Hindlimb muscle (tissue), 1 donor: ENCODE measurements at places on chromosomes 13 and 19.

DNA sequence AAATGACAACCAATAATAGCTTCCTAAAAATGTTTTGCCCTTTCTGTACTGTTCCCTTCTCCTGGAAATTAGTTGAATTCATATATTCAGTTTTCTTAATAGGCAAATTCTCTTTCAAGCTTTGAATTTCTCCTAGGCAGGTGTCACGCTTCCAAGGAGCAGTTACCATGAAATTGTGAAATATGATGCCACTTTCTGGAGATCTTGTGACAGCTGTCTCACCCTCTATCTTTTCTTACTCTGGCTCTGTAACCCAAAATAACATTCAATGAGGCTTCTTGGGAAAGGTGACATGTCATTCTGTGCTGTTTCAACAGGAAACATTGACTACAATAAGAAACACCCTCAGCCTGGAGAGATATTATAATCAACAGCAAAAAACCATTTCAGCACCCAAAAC lies 80.3 kb upstream of the MRI1 start:
- DNase-seq, result no peak

DNA sequence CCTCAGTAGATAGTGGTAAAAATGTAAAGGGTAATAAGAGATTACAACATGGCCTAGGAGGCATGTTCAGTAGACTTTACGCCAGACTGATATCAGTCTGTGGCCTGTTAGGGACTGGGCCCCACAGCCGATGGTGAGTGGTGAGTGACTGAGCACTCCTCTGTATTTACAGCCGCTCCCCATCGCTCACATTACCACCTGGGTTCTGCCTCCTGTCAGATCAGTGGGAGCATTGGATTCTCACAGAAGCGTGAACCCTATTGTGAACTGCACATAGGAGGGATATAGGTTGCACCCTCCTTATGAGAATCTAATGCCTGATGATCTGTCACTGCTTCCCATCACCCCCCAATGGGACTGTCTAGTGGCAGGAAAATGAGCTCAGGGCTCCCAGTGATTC lies 17.9 kb downstream of the NLRP11 start:
- DNase-seq, result no peak

DNA sequence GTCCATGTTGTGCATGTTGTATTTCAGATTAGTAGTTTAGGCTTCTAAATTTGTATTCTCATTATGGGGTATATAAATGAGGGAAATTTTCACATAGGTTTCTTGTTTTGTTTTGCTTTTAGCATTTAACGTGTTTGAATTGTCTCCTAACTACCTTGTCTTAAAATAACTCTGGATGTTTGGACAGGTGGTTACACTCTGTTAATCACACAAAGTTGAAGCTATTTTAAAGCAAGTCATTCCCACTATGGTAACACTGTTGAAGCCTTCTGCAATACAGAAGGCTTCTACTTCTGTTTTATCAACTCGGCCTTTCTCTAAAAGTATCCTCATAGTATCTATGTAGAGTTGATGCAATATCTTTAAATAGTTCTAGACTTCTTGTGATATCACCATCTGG lies 245.3 kb upstream of the HTR2A start:
- no peak for DNase-seq

- DNase-seq, result no peak
Observed at GRCh38 chr13:43431841-43432240, 354.9 kb downstream of the ENOX1 start.

DNA sequence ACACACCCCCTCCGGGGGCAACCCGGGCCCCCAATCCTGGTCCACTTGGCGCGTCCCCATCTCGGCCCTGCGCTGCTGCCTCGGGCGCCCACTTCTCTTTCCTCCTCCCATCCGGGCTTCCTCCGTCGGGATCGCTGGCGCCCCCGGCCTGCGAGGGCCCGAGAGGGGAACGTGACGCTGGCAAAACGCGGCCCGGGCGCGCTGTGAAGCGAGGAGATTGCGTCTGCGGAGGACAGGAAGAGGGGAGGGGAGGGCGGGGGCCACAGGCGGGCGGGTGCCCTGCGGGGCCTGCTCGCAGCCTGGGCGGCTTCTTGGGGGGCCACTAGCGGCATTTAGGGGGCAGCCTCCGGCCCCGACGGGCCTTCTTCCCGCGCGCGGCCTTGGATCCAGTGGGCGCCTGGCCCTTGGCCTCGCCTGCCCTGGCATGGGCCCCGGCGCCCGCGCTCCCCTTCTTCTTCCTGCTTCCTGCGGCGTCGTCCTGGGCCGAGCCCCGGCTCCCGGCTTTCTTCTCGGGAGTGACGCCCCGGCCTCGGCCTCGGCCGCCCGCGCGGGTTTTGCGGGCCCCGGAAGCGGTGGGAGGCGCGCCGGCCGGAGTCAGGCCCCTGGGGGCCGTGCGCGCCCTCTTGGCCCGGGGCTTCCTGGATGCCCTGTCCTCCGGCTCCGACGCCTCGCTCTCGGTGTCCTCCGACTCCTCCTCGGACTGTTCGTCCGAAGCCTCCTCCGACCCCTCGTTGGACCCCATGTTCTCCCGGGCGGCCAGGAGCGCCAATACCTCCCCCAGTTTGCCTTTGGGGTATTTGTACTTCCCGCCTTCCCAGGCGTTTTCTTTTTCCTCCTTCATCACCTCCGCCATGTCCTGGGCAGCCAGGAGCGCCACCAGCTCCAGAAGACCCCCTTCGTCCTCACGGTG lies 2.2 kb downstream of the PNMA8B start:
- peak; percentile 47 for DNase-seq
